MM.1S (cell line): ENCODE measurements at places on chromosomes 6 and 20.

- DNase-seq = no peak
Measured at GRCh38 chr20:35871259-35871771, 83.0 kb downstream of the SCAND1 start.

- no peak for DNase-seq
Measured at GRCh38 chr20:1924910-1925861, 30.0 kb downstream of the SIRPA start.

- no peak for DNase-seq
Measured at GRCh38 chr20:7696311-7696710, 243.9 kb downstream of the HAO1 start.

DNA sequence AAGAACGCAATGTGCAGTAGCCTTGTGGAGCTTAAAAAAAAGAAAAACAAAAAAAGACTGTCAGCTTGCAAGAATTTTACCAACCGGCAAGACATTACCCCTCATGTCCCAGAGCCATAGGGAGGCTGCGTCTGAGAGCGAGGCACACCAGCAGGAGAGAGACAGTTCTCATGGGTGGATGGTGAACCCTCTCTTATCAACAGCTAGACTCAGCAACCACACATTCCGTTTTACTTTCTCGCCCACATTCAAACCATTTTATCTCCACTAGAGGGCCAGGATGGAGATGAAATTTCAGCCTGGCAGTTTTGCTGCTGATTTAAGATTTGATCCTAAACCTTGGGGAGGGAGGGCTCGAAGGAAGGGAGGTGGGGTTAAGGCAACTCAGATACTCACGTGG lies 247.0 kb downstream of the ATXN1 start:
- no peak for DNase-seq

GRCh38 chr6:39178804-39179203 lies 50.5 kb downstream of the KCNK5 start:
- DNase-seq = no peak

GRCh38 chr6:20433321-20433720 lies 31.6 kb downstream of the E2F3 start:
- no peak for DNase-seq

DNA sequence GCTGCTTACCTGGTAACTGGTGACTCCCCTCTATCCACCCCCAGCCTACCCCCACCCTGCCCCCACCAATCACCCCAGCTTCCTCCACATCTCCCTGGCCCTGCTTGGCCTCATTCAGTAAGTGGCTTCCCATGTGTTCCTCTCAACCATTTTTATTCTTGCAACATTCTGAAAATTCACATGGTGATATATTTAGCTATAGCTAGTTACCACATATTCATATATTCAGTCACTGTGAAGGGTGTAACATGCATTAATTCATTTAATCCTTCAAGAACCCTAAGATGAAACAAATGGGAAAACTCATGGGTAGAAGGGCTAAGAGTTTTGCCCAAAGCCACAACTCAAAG lies 95.4 kb upstream of the CEP85L start:
- no peak for DNase-seq

- peak; percentile 76 for DNase-seq
Measured at GRCh38 chr6:134132494-134133141, 80.2 kb upstream of the SLC2A12 start.

DNA sequence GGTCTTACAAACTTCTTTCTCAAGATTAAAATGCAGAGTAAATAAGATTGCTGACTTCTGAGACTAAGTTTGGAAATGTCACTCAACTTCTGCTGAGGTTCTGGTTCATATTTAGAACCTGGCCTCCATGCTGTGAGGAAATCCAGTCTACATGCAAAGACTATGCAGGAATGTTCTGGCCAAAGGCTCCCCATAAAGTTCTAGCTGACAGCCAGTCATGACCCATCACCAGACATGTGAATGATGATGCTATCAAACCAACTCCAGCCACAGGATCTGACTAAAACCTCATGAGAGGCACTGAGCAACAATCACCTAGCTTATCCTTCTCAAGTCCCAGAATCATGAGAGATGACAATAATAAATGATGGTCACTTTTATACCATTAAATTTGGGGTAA lies 935.1 kb upstream of the MAP3K7 start:
- DNase-seq = no peak

- peak; percentile 35 for DNase-seq
Measured at GRCh38 chr20:38434301-38434741, 807 bp downstream of the SNHG17 start.

DNA sequence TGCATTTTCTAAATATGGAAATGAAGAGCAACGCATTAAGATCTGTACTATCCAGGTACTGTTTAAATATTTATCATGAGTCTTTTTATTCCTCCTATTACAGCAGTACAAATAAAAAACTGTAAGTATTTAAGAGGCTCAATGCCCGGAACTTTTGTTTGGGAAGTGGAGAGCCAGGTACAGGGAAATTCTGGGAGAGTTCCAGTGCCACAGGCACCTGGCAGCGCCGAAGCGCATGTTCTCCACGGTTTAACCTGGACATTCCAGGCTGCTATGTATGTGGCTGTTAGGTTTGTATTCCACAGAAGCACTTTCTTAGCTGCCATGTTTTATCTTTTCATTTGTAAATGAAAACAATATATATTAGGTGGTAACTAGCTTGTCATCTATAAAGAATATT lies 81.7 kb downstream of the PREP start:
- DNase-seq = no peak

GRCh38 chr20:49756241-49756640 lies 42.6 kb upstream of the B4GALT5 start:
- DNase-seq = no peak
